ENCODE measurements at places on chromosomes 5 and 9.

DNA sequence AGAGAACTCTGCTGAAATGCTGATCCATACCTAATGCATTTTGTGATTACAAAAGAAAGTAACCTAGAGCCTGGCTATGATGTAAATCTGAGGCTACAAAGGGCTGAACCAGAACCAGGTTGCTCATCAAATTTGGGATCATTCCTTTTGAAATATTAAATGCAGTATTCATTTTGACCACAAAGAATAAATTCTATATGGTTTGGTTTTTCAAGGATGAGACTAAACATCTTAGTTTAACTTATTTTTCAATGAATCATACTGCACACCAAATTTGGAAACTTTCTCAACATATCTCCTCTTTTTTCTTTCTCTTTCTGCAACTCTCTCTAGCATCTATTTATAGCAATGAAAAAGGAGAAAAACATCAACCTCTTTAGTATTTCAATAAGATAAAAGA lies 46.5 kb downstream of the CEMIP2 start:
- H3K27me3 ChIP-seq, result no peaks in the 10 kb centered on the region
- no peak overlapping the region for H3K4me3 ChIP-seq
- peaks cover 9% of the 10 kb centered on the region for H3K4me1 ChIP-seq
- H3K27ac ChIP-seq, result no peak overlapping the region
- no peaks in the 10 kb centered on the region for H3K36me3 ChIP-seq
- no peak for DNase-seq

- no peaks in the 10 kb centered on the region for H3K4me1 ChIP-seq
- no peak overlapping the region for H3K4me3 ChIP-seq
- no peaks in the 10 kb centered on the region for H3K36me3 ChIP-seq
- H3K27ac ChIP-seq, result no peak overlapping the region
These were observed 535.3 kb downstream of the EFNA5 start for GRCh38 chr5:107135391-107135790.

GRCh38 chr5:168413062-168413461 lies 73.2 kb upstream of the RARS1 start:
- no peaks in the 10 kb centered on the region for H3K27me3 ChIP-seq
- peaks cover 42% of the 10 kb centered on the region for H3K36me3 ChIP-seq
- H3K27ac ChIP-seq, result no peak overlapping the region
- H3K4me3 ChIP-seq, result no peak overlapping the region

DNA sequence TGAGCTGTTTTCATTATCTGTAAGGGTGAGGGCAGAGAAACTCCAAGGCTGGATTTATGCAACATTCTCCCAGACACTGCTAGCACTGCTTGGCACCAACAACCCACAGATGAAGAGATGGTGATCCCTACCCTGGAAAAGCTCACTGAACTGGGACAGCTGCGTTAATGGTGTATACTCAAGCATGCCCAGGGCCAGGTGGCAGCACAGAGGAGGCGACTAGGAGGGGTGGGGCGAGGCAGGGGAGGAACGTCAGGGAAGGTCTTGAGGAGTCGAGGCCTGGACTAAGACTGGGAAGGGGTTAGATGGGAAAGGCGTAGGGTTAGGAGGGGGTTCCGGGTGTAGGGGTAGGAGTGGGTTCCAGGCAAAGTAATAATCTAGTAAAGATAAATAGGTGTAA lies 73.1 kb upstream of the TBC1D9B start:
- H3K27ac ChIP-seq, result no peak overlapping the region
- no peaks in the 10 kb centered on the region for H3K4me1 ChIP-seq

- no peak overlapping the region for H3K27ac ChIP-seq
- H3K4me1 ChIP-seq, result peaks cover 17% of the 10 kb centered on the region
- no peak for DNase-seq
- 0 out of 2 replicates have a peak, but pooled peaks cover 4% of the 10 kb centered on the region for H3K36me3 ChIP-seq
These were observed 4.5 kb downstream of the LSM11 start for GRCh38 chr5:157747766-157748700.

- H3K4me1 ChIP-seq, result no peaks in the 10 kb centered on the region
- no peaks in the 10 kb centered on the region for H3K36me3 ChIP-seq
- no peak overlapping the region for H3K27ac ChIP-seq
- H3K27me3 ChIP-seq, result peaks cover 5% of the 10 kb centered on the region
These were observed 433.9 kb downstream of the BNC2 start for GRCh38 chr9:16436545-16436944.

DNA sequence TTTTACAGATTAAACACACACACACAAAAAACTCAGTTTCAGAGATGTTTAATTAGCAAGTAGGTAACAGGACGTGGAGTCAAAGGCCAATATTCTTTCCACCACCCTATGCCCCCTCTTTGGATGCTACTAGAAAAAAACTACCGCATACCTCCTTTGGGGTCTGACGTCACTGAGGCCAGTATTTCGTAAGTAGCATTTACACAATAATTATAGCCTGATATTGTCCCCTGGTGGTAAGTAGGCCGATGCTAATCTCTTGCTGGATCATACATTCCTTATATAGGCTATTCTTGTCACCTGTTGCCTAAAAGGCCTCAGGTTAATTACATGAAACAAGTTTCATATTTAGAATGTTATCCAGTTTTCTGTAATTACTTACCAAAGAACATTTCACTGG lies 21.0 kb upstream of the SMARCA2 start:
- DNase-seq, result no peak
- H3K4me1 ChIP-seq, result no peaks in the 10 kb centered on the region
- H3K4me3 ChIP-seq, result no peak overlapping the region

- DNase-seq, result no peak
- peaks cover 5% of the 10 kb centered on the region for H3K4me1 ChIP-seq
- no peaks in the 10 kb centered on the region for H3K36me3 ChIP-seq
- H3K27me3 ChIP-seq, result no peaks in the 10 kb centered on the region
These were observed 12.0 kb upstream of the ENC1 start for GRCh38 chr5:74652576-74652975.

- no peaks in the 10 kb centered on the region for H3K27me3 ChIP-seq
- H3K4me3 ChIP-seq, result no peak overlapping the region
- no peak overlapping the region for H3K27ac ChIP-seq
- DNase-seq, result no peak
These were observed 47.2 kb downstream of the RAB24 start for GRCh38 chr5:177256296-177256695.

GRCh38 chr9:121743441-121744001 lies 92.1 kb downstream of the DAB2IP start:
- H3K4me3 ChIP-seq, result peak overlapping the region; percentile 38
- peaks cover 40% of the 10 kb centered on the region for H3K4me1 ChIP-seq
- peak overlapping the region; percentile 52 for H3K27ac ChIP-seq
- peak; percentile 56 for DNase-seq
- no peaks in the 10 kb centered on the region for H3K27me3 ChIP-seq

DNA sequence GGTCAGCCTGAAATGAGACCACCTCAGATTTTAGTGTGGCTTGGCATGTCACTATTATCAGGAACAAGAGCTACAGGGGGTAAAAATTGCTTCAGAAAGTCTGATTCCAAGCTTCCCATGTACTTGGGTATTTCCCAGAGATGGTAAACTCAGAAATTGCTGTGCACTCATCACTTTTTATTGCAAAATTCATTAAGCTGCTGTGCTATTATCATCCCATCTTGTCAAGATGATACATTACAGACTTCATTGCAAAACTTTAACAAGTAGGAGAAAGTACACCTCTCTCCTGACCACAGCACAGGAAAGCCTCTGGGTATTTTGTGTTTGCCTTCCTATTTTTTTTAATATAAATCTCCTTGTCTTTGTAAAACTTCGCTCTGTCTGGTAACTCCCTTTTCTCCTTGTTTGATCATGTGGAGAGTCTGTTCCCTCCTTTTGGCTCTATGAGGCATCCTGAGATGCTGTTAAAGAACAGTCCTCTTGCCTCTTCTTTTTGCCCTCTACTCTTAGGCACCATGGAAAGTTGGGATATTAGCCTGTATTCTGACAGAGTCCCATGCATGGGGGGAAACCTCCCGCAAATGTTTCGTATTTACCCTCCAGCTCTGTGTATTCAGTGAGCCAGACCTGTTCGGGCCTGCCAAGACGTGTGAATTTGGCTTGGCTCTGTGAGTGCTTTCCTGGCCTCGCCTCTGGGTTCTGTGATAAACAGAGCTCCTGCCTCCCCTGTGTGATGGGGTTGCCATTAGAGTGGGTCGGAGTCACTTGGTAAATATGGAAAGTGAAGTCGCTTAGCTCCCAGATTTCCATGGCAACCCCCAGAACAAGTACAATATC lies 260.7 kb downstream of the NR3C1 start:
- H3K4me1 ChIP-seq, result no peaks in the 10 kb centered on the region
- H3K27ac ChIP-seq, result no peak overlapping the region
- H3K36me3 ChIP-seq, result no peaks in the 10 kb centered on the region
- no peak overlapping the region for H3K4me3 ChIP-seq
- DNase-seq, result no peak
- H3K27me3 ChIP-seq, result no peaks in the 10 kb centered on the region

- H3K27me3 ChIP-seq, result peaks cover 39% of the 10 kb centered on the region
These were observed 216.9 kb downstream of the DEPDC1B start for GRCh38 chr5:60483050-60483449.

DNA sequence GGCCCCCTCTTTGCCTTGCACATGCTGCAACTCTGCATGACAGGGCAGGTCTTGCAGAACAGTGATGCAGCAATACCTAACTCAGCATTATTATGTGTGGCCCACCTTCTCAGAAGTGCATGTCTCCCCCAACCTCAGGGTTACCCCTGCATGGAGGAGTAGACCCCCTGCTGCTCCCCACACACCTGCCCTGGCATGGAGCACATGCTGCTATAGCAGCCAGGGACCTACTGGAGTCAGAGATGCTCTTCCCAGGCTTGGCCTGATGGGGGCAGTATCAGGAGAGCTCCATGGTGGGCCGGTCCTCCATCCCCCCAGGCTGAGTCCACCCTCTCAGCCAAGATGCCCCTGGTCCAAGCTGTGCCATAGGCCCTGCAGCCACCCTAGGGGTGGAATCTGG lies 13.2 kb upstream of the BOD1 start:
- H3K4me1 ChIP-seq, result no peaks in the 10 kb centered on the region
- no peak overlapping the region for H3K27ac ChIP-seq
- DNase-seq, result no peak
- no peak overlapping the region for H3K4me3 ChIP-seq
- H3K27me3 ChIP-seq, result peaks cover 4% of the 10 kb centered on the region

GRCh38 chr5:99835791-99836190 lies 699.4 kb upstream of the FAM174A start:
- H3K27ac ChIP-seq, result no peak overlapping the region
- H3K27me3 ChIP-seq, result no peaks in the 10 kb centered on the region
- DNase-seq, result no peak
- H3K36me3 ChIP-seq, result no peaks in the 10 kb centered on the region

GRCh38 chr9:89522261-89522958 lies 24.5 kb upstream of the SEMA4D start:
- H3K4me3 ChIP-seq, result no peak overlapping the region
- H3K27ac ChIP-seq, result no peak overlapping the region
- H3K4me1 ChIP-seq, result no peaks in the 10 kb centered on the region
- no peak for DNase-seq
- no peaks in the 10 kb centered on the region for H3K27me3 ChIP-seq

GRCh38 chr5:69213513-69214215 lies 21.0 kb upstream of the CDK7 start:
- H3K4me1 ChIP-seq, result peaks cover 3% of the 10 kb centered on the region
- H3K27ac ChIP-seq, result no peak overlapping the region
- H3K4me3 ChIP-seq, result no peak overlapping the region
- DNase-seq, result no peak

DNA sequence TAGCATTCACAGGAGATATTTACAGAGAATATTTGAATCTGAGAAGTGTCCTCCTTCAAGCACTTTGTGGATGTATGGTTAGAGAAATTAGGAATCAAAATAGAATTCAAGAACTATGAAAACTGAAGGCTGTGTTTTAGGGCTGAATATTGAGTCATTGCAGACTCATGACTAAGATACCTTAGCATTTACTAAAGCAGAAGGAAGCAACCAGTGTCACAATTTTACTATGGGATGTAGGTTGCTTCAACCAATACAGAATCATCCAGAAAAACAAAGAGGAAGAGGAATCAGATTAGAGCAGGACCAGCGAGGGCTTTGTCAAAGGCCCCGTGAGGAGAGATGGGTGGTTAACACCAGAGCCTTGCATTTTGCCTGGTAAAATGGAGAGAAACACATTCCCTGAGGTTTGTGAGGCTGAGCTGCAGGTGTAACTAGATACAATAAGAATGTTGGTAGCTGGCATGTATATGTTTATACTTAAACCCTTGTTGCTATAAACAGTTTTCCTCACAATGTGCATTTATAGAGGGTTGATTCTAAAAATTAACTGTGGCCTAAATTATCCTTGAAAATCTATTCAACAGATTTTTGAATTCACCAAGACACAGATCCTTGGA lies 518.1 kb downstream of the AGTPBP1 start:
- H3K4me1 ChIP-seq, result peaks cover 25% of the 10 kb centered on the region
- H3K36me3 ChIP-seq, result no peaks in the 10 kb centered on the region
- H3K4me3 ChIP-seq, result no peak overlapping the region
- H3K27me3 ChIP-seq, result no peaks in the 10 kb centered on the region
- no peak overlapping the region for H3K27ac ChIP-seq
- DNase-seq, result no peak

DNA sequence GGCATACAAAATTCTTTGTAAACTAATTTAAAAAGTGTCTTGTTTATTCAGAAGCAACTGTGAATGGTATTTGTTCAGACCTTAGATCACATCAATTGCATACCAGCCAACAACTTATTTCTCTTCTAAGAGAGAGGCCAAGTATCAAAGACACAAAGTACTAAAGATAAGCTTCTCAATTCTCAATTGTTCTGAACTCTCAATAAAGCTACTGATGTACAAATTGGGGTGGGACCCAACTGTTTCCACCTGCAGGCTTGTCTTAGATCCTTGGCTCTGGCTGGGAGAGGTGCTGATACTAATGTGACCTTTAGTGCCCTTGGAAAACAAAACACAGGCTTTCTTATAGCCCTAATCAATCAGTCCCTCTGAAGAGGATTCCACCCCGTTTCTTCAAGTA lies 22.1 kb downstream of the XRCC4 start:
- H3K36me3 ChIP-seq, result no peaks in the 10 kb centered on the region
- no peak for DNase-seq
- H3K27me3 ChIP-seq, result no peaks in the 10 kb centered on the region
- H3K27ac ChIP-seq, result no peak overlapping the region
- H3K4me1 ChIP-seq, result peaks cover 44% of the 10 kb centered on the region

DNA sequence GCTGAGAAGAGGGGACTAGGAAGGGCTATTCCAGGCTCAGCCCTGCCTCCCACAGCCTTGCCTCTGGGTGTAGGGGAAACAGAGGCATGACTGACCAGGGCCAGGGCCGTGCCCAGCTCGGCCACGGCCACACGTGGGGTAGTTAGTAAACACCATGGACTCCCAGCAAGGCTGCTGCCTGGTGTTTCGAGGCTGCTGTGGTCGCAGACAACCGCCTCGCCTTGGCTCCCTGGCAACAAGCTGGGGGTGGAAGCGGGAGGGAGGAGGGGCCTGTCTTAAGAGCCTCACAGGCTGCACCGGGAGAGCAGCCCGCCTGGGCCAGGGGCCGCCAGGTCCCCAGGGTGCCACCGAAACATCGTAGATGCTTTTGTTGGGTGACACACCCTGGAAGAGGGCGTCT lies 90.2 kb upstream of the CACNA1B start:
- peaks cover 22% of the 10 kb centered on the region for H3K36me3 ChIP-seq
- no peaks in the 10 kb centered on the region for H3K27me3 ChIP-seq

GRCh38 chr9:123131993-123132392 lies 98.5 kb downstream of the GPR21 start:
- H3K4me1 ChIP-seq, result no peaks in the 10 kb centered on the region
- H3K27ac ChIP-seq, result no peak overlapping the region
- H3K36me3 ChIP-seq, result no peaks in the 10 kb centered on the region

Measured in HCT116 (cell line).